ENCODE measurements at places on chromosomes 2 and 18. TPM values are rescaled to one million over a fixed set of nuclear protein-coding genes. Genes with fewer than 3 reads are reported as not detected.

Gene KIDINS220
- total RNA-seq, result 38.4 TPM

Gene GALR1
- total RNA-seq, result not detected

Gene NETO1
- total RNA-seq, result not detected

Gene RAPH1
- total RNA-seq, result 84.6 TPM

Gene SLC5A6
- 12.2 TPM for total RNA-seq

Gene ZC3H6
- 4.7 TPM for total RNA-seq

Gene AUP1
- 84.6 TPM for total RNA-seq

Gene SEMA4F
- total RNA-seq, result 4.5 TPM

Gene MREG
- 3.5 TPM for total RNA-seq

Gene MEIS1
- 8.1 TPM for total RNA-seq

Gene GPR17
- total RNA-seq, result not detected

Gene REG3G
- not detected for total RNA-seq

Gene AKAIN1
- total RNA-seq, result not detected

Gene BOLL
- not detected for total RNA-seq

Gene PTPRN
- total RNA-seq, result 4.1 TPM

Gene FOXD4L1
- total RNA-seq, result 0.15 TPM

Gene PPP4R3B
- total RNA-seq, result 43.6 TPM

Gene STPG4
- 0.20 TPM for total RNA-seq

Gene GPAT2
- 2.3 TPM for total RNA-seq

Gene KCNJ13
- total RNA-seq, result not detected

Gene CYP27A1
- total RNA-seq, result 15.7 TPM

Gene SCG2
- total RNA-seq, result 26.6 TPM

Gene EMILIN1
- total RNA-seq, result 661 TPM

Gene KANSL3
- 17.0 TPM for total RNA-seq

Gene GIGYF2
- total RNA-seq, result 40.0 TPM

Gene LIMS3
- 7.2 TPM for total RNA-seq

Gene CDH19
- total RNA-seq, result 53.5 TPM

Gene SFXN5
- total RNA-seq, result 10.3 TPM

Gene RSAD2
- 1.1 TPM for total RNA-seq

Gene HOXD11
- total RNA-seq, result not detected

Gene SP140
- not detected for total RNA-seq

Gene ASPRV1
- 0.78 TPM for total RNA-seq

Gene CERS6
- 11.9 TPM for total RNA-seq

Gene IL1RL2
- total RNA-seq, result 3.5 TPM

Gene CYRIA
- total RNA-seq, result 2.9 TPM

Gene G6PC2
- total RNA-seq, result not detected

Gene CD226
- not detected for total RNA-seq

Gene FBXO48
- 0.31 TPM for total RNA-seq

Gene GPR45
- not detected for total RNA-seq

Gene NOSTRIN
- total RNA-seq, result 0.24 TPM

Gene SH2D6
- not detected for total RNA-seq

Gene FAM161A
- total RNA-seq, result 1.3 TPM

Gene DSG4
- not detected for total RNA-seq

Gene NT5DC4
- not detected for total RNA-seq

Gene CLEC4F
- total RNA-seq, result not detected

Gene TPO
- total RNA-seq, result not detected

Gene POTEI
- total RNA-seq, result not detected

Gene FNDC4
- total RNA-seq, result 30.8 TPM

Gene GULP1
- 3.2 TPM for total RNA-seq

Gene ARHGEF4
- total RNA-seq, result 6.2 TPM
